ENCODE measurements at places on chromosomes 2 and 18. TPM values are rescaled to one million over a fixed set of nuclear protein-coding genes. Genes with fewer than 3 reads are reported as not detected.
A peak's percentile ranks its signal among the peaks of the same experiment; 100 is the strongest.

- no peak for DNase-seq
These were observed 90.3 kb upstream of the ST3GAL5 start for GRCh38 chr2:85978883-85979780.

- DNase-seq = no peak
These were observed 22.1 kb downstream of the PRKAG3 start for GRCh38 chr2:218809515-218809914.

DNA sequence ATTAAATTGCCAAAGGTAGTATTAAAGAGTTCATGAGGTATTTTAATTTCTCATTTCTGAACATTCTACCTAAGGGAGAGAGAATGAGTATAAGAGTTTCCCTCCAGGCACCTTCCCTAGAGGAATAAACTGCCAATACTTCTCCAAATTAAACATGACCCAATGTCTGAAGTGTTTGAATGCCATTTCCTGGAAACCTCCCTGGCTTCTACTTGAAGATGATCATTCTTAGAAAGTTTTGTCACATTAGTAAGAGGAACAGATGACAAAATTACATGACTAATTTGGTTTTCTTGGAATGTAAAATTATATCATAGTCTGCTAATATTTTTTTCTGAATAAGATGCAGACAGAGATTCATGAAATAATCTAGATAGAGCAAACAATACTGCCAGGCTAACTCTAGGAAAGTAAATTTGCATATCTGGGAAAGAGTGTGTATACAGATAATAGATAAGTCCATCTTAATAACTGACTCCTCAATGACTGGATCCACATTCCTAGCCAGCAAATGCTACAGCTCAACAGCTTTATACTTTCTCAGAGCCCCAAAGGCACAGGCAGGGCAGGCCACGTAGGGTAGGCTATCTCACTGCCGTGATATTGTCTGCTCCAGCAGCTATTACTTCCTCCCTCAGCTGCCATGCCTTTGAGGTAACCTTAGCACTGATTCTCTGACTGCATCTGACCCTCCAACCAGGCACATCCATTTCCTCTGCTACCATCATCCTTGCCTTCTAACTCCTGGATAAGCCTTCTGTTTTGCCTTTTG, 630.8 kb upstream of the PIK3C3 start:
- no peak for DNase-seq

GRCh38 chr2:217273162-217273561, 413.3 kb upstream of the TNP1 start:
- no peak for DNase-seq

GRCh38 chr2:55618275-55619055, 1.0 kb upstream of the PPP4R3B start:
- peak; percentile 69 for DNase-seq

GRCh38 chr2:9594366-9595054, 36.3 kb downstream of the YWHAQ start:
- peak; percentile 56 for DNase-seq

- DNase-seq = no peak
These were observed 42.4 kb downstream of the CTIF start for GRCh38 chr18:48581206-48581605.

- DNase-seq = no peak
These were observed 2.4 kb downstream of the SOCS6 start for GRCh38 chr18:70291295-70291574.

DNA sequence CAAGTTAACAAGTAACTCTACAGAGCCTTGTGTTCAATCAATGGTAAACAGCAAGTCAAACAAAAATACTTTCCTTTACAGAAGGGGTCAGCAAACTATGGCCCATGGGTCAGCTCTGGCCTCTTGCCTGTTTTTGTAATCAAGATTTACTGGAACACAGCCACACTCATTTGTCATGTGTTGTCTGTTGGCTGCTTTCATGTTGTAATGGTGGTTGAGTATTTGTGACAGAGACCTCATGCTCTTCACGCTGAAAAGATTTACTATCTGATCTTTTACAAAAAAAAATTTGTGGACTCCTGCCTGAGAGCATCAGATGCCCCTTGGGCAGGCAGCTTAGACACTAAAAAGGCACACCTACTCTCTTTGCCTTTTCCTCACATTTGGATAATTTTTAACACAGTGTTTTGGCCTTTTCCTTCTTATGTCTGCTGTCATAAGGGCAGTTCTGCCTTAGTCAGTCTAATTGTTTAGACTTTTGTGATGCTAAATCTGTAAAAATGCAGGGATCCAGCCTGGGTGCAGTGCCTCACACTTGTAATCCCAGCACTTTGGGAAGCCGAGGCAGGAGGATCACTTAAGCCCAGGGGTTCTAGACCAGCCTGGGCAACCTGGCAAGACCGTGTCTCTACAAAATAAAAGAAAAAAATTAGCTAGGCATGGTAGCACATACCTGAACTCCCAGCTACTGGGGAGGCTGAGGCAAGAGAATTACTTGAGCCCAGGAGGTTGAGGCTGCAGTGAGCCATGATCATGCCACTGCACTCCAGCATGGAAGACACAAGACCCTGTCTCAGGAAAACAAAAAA, 18.3 kb downstream of the IL1B start:
- DNase-seq = no peak

DNA sequence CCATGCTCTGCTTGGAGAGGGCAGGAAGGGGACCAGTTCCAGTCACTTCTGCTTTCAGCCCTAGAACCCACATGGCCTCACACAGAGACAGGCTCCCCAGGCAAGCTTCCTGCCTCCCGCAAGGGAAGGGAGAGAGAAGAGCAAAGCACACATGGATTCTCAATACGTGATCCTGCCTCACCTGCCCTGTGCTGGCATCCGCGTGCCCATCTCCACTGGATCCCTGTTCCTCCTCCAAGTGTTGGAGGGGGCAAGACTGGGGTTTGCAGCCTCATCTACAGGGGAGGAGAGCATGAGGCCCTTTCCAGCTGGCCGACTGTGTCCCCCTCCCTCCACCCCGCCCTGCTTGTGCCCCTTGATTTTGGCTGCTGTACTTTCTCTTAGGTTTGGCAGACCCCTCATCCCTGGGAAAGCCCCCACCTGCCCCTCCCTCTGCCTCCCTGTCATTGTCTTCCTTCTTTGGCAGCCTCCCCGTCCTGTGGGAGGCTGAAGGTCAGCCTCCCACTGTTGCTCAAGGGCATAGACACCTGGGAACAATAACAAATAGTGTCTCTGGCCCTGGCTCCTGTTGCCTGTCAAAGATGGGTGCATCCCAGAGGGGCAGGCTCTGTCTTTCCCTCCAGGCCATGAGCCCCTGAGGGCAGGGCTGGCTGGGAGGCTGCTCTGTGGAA, 22.7 kb downstream of the KCNF1 start:
- DNase-seq = no peak

GRCh38 chr2:64273524-64274398, 129.5 kb upstream of the PELI1 start:
- DNase-seq = no peak

- DNase-seq = no peak
These were observed 228.8 kb upstream of the COPS8 start for GRCh38 chr2:236856848-236857235.

DNA sequence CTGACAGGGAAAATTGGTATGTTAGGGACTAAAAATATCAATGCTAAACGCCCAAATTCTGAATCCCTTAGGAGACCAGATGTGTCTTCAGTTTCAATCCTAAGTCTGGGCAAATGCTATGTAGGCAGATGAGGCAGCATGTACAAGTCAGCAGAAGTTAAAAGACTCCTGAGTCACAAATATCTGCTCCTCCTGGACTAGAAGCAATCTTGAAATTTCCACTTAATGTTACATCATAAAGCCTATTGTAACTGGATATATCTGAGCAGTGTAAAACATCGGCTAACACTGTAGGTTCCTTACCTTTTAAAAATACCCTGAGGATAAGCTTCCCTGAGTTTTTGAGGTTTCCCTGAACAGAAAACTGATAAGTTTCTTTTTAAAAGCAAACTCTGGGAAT, 1087.6 kb upstream of the PIK3C3 start:
- no peak for DNase-seq

- DNase-seq = no peak
These were observed 80.9 kb downstream of the EMILIN2 start for GRCh38 chr18:2927745-2928144.

DNA sequence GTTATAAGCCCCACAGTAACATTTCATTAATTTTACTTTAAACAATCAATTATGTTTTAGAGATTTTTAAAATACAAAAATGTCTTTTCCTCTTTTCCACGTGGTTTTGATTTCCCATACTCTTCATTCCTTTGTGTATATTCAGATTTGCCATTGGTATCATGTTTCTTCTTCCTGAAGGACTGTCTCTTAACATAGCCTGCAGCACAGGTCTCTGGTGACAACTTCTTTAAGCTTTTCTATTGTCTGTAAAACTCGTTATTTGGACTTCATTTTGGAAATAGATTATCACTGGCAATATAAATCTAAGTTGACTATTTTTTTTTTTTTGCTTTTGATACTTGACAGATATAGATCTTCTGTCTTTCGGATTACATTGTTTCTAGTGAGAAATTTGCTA, 115.2 kb upstream of the KLHL29 start:
- no peak for DNase-seq

- no peak for DNase-seq
These were observed 294.8 kb upstream of the DDX18 start for GRCh38 chr2:117519721-117520120.

- DNase-seq = no peak
These were observed 41.4 kb downstream of the AQP12A start for GRCh38 chr2:240732911-240733622.

DNA sequence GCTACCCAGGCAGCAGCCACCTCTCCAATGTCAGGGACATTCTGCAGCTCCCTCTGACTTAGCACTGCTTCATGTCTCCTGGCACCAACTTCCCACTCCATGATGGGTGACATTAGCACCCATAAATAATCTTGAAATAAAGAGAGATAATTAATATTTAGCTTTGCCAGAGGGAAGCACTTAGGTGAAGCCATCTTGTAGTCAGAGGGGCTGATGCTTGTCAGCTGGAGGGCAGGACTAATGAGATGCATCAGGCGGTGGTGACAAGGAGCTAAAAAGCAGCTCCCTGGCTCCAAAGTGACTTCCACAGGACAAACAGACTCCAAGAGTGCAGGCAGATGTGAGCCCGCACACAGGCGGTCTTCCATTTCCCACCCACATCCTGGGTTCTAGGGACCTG, 153.0 kb upstream of the ID2 start:
- no peak for DNase-seq

- no peak for DNase-seq
These were observed 6.2 kb upstream of the ZSWIM2 start for GRCh38 chr2:186855216-186855615.

GRCh38 chr18:9803698-9804516, 81.9 kb upstream of the TXNDC2 start:
- no peak for DNase-seq

DNA sequence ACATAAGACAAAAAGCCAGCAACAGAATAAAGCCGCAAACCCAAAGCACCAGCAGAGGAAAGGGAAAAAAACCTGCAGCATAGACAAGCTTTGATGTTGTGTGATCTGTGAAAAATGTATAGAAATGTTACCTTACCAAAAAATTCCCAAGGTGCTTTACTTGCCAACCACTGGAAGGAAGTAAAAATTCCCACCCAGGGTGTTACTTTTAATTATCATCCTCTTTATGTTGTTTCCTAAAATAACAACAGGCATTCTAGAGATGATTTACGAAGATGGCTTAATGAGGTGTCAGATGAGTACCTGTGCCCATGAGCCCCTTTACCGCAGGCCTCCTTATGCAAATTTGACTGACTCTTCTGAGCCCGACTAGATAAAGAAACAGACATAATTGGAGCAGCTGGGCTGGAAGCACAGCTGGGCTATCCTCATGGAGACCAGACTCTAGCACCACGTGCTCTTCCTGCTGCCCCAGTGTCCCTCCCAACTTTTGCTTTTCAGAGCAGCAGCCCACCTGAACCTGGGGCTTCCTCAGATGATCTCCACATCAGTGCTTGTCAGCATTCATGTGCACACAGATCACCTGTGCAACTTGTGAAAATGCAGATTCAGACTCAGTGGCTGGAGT, 41.5 kb downstream of the SRSF7 start:
- no peak for DNase-seq

GRCh38 chr2:82837588-82838304, 1621.3 kb downstream of the SUCLG1 start:
- no peak for DNase-seq

- DNase-seq = no peak
These were observed 23.7 kb downstream of the PCARE start for GRCh38 chr2:29050591-29050990.

- DNase-seq = no peak
These were observed 297.2 kb upstream of the SLC14A2 start for GRCh38 chr18:45317948-45318640.

DNA sequence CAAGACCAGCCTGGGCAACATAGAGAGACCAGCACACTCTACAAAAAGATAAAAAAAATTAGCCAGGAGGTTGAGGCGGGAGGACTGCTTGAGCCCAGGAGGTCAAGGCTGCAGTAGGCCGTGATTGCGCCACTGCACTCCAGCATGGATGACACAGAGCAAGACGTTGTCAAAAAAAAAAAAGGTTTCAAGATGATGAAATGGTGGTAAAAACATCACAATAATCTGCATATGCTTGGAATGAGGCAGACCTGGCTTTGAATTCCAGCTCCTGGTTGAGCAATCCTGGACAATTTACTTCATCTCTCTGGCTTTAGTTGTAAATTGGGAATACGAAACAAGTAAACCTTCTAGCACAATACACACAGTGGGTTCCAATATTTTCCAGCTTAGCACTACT, 24.1 kb downstream of the USP40 start:
- DNase-seq = no peak

DNA sequence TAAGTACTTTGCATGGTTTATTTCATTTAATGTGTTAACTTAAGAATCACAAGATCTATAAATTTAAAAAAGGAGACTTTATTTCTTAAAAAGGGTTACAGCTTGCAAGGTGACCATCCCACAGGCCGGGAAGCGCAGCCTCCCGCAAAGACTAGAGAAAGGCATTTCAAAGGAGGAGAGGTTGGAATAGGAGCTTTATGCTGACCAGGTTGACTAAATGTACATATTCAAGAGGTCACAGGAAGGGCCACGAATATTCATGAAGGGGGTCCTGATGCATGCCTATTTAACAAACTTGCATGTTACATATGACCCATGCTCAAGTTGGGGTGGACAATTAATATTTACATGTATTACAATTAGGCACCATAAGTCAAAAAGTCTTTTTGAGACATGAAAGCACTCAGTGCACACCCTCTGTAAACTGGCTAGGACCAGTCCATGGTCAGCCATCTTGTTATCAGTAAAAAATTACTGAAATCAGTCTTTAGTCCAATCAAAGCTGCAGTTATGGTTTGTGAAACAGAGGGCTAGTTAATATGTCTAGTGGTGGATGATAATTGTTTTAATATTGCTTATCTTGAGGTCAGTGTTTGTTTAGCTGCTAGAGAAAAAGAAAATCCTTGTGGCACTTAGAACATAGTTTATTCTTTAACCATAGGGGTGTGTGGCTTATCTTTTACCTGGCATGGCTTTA, 169.3 kb downstream of the KCNE4 start:
- DNase-seq = no peak

The ASXL3 gene
- not detected for polyA plus RNA-seq

The RTKN gene
- polyA plus RNA-seq = 20.1 TPM

The PLGLB1 gene
- polyA plus RNA-seq = 0.59 TPM

The CTAGE1 gene
- not detected for polyA plus RNA-seq

The WDR75 gene
- 53.6 TPM for polyA plus RNA-seq

The CSRNP3 gene
- polyA plus RNA-seq = 0.05 TPM

The ADAM17 gene
- polyA plus RNA-seq = 39.1 TPM

The CD8B2 gene
- not detected for polyA plus RNA-seq

The GPR17 gene
- not detected for polyA plus RNA-seq

The COL4A3 gene
- polyA plus RNA-seq = 1.5 TPM

The UGT1A9 gene
- polyA plus RNA-seq = 13.1 TPM

Data from A549 (cell line).